Stimulated activated CD4-positive, alpha-beta T cell treated with anti-CD3 and anti-CD28 coated beads, TNF-alpha, amount 100 ng/mL, for 4 hours (primary cell): ENCODE measurements at places on chromosomes 5 and 9.

DNA sequence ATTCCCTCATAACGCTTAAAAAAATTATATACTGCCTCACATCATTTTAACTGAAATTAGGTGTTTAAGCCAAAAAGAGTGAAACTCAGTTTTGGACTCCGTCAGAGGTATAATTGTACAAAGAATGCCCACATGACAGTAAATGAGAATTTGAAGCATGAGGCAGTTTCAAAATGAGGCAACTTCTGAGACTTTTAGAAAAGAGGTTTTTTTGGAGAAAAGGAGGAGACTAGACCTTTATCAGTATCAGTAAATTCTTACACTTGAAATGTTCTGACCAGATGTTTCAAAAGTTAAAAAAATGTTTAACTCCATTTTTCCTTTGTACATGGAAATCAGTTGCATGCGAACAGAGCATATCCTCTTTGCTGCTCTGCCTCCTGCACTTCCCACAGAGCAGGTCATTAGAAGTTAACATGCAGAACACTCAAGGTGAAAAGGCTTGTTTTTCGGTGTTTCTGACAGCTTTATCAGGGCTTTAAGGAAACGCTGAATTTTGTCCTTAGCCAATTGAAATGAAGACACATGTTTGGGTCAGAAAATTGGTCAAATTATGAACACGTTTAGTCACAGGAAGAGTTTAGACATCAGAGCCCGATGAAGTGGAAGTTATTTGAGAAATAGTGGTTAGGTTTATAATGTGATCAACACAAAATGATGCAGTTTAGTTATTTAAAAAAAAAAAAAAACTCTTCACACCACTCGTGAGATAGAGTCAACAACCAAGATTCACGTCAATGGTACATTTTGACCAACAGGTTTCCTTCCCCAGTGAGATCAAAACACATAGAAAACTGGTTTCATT is 59.5 kb downstream of the PIK3R1 start:
- DNase-seq, result no peak

DNA sequence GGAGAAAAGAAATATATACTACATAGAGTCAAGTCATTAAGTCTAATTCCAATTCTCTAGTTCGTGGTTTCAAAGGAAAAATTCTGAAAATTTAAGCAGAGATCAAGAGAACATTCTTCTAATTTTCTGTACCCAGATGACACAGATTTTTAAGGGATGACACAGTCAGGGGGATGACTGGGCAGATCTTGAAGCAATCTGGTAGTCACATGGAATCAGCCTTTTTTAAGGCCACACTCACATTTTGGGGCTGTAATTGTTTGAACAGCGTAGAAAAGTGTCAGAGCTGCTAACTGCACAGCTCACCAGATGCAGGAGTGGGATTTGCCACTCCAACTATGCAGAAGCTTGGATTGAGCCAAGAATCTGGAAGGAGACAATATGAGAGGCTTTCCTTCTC is 20.4 kb downstream of the PDE4D start:
- no peak for DNase-seq

DNA sequence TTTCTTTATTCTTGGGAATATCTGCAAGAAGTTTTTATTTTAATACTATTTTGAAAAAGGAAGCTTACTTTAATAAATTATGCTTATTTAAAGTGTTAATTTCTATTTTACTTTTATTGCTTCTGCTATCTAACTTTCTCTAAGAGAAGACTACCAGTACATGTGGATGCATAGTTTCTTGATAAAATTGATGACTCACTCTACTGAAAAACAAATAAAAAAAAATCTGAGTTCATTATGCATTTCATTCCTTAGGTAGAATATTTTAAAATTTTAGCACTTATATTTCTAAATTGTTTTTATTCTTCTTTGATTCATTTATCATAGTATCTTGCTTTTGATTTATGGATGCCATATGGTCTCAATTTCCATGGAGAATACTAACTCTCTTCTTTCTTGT is 217.9 kb downstream of the TAF11L14 start:
- DNase-seq, result no peak

DNA sequence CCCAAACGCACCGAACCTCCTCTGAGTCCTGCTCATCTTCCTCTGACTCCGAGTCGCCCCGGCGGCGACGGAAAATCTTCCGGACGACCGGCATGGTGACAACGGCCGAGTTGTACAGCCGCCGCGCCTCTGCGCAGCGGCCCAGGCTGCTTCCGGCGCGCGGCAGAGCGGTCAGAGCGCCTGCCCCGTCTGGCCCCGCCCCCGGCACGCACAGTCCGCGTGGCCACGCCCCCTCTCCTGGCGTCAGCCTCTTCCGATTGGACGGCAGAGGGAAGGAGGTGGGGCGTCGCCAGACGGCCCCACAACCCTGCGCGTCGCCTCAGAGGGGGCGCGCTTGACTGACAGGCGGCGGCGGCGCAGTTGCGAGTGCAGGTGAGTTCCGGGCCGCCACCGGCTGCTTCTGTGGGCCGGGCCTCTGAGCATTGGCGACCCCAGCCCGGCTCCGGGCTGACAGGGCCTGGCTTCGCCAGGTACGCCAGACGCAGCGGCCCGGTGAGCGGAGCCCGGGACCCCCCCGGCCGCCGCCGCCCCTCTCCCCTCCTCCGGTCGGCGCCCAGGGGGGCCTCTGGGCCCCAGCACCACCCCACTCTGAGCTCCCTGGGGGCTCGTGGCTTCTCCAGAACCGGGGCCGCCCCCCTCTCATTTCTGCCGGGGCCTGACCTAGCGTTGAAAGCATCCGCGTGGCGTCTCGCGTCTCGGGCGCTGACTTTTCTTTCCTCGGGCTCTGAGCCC is at the start of the genes C9orf78 and USP20:
C9orf78 (minus strand) TSS at position 148 of the 732 bp plus-strand sequence; CDS start at position 94, 54 bp downstream.
USP20 (plus strand) TSS at position 331 of the 732 bp plus-strand sequence. CDS start 17,098 bp downstream, outside the sequence.
- DNase-seq, result peak; percentile 95

DNA sequence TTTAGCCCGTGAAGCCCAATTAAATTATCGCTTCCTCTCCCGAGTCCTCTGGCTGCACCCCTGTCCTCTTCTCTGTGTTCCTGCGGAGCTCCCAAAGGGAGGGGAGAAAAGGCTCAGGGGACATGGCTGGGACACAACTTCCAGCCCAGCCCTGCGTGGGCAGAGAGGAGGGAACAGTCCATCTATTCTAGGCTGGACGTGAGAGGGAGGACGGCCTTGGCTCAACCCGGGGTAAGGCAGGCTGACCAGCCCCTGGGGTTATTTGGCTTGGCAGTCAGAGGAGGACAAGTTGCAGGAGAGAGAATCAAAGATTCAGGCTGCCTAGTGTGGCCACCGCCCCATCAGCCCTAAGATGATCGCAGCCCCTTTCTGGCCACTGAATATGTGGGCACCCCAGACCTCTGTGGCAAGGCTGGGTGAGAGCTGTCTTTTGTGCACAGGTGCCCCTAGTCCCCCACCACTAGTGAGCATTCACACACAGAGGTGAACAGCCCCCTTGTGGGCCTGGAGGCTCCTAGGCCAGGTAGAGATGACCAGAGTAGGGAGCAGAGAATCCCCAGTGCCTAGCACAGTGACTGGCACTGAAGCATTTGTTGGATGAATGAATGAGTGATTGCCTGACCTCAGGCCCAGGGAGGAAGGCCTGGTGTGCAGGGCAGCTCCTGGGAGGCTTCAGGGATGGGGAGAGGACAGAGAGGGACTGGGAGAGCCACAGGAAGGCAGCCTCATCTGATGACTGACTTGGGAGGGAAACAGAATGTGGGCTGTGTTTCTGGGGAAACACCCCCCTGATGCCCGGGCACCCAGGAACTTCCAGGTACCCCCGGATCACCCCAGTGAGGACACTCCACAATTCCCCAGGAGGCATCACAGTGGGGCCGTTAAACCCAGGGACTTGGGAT is 133.9 kb downstream of the C9orf50 start:
- no peak for DNase-seq

GRCh38 chr5:133460172-133460758 is 152.1 kb downstream of the FSTL4 start:
- DNase-seq, result no peak

- no peak for DNase-seq
Measured at GRCh38 chr5:38722918-38723317, 122.9 kb upstream of the OSMR start.

DNA sequence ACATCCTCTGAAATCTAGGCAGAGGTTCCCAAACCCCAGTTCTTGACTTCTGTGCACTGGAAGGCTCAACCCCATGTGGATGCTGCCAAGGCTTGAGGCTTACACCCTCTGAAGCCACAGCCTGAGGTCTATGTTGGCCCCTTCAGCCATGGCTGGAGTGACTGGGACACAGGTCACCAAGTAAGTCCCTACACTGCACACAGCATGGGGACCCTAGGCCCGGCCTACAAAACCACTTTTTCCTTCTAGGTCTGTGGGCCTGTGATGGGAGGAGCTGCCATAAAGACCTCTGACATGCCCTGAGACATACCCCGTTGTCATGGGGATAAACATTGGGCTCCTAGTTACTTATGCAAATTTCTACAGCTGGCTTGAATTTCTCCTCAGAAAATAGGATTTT is 418.8 kb upstream of the CCNH start:
- DNase-seq, result no peak

- DNase-seq, result no peak
Measured at GRCh38 chr9:138044485-138045383, 167.2 kb downstream of the CACNA1B start.
